IPS-NIHi11 (cell line): ENCODE measurements at places on chromosomes 7 and 10.

DNA sequence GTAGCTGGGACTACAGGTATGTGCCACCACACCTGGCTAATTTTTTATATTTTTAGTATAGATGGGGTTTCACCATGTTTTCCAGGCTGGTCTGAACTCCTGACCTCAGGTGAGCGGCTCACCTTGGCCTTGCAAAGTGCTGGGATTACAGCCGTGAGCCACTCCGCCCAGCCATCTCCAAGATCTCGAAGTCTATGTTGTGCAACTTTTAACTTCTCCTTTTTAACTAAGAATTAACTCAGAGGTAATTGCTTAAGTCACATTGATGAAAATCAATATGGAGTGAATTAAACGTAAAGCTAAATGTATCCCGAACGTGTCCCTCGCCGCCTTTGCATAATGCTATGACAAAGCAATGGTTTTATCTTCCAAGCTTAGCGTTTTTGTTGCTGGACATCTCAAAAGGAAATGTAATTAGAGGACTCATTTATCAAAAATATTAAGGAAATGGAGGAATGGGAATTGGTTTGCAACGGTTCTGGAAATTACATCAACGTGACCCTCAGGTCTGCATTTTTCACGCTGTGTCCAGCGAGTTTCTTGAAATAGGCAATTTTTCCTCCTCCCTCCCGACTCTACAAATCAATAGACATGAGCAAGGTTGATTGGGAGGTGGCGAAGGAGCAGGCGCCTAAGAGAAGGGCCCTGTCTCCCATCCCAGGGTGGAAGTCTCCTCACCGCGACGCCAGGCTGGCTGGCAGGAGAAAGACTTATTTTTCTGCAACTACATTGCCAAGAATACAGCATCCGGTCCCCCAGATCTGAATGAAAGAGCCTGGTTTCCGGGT, 89.8 kb downstream of the TMEM130 start:
- DNase-seq, result no peak

GRCh38 chr10:31602541-31603234, 283.7 kb downstream of the ZEB1 start:
- peak; percentile 70 for DNase-seq

GRCh38 chr7:127404286-127405072, 12.0 kb upstream of the ZNF800 start:
- DNase-seq, result no peak

DNA sequence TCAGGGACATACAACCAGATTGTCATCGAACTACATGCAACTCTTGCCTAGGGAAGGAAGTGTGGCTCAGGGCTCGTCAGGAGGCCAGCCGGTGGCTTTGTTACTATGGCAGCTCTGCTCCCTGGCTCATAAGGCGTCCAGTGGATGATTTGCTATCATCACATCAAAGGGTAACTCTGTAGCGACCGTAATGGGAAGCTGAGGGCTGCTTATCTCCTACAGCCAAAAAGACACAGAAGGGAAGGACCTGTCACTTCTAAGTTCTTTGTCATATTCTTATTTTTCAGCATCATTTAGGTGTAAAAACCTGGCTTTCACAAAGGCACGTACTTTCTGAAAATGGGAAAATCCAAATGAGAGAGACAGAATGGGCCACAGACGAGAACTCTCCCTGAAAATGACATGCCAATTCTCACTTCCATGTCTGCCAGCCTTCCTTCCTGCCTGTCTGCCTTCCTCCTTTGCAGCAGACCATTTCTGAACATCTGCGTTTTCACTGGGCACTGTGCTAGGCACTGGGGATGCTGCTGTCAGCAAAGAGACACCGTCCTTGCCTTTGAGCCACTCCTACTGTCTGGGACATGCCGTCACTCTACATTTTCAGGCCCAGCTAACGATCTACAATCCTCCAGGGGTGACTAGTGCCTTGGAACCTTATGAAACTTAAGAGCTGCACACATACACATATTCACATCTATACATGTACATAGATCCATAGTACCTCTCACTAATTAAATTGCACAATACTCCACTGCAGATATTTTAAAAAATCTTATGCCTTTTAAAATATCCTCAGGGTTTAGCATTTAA, 26.9 kb downstream of the ENKUR start:
- no peak for DNase-seq

- DNase-seq, result peak; percentile 59
These were observed 39.6 kb downstream of the PDGFA start for GRCh38 chr7:479948-480499.

GRCh38 chr10:119383174-119383856, 159.2 kb downstream of the RGS10 start:
- DNase-seq, result no peak

- no peak for DNase-seq
These were observed 225.8 kb downstream of the MAD1L1 start for GRCh38 chr7:2006921-2007381.

- DNase-seq, result no peak
These were observed 9.7 kb downstream of the CREM start for GRCh38 chr10:35136263-35136815.

GRCh38 chr10:62396864-62397263, 22.7 kb downstream of the ZNF365 start:
- no peak for DNase-seq

DNA sequence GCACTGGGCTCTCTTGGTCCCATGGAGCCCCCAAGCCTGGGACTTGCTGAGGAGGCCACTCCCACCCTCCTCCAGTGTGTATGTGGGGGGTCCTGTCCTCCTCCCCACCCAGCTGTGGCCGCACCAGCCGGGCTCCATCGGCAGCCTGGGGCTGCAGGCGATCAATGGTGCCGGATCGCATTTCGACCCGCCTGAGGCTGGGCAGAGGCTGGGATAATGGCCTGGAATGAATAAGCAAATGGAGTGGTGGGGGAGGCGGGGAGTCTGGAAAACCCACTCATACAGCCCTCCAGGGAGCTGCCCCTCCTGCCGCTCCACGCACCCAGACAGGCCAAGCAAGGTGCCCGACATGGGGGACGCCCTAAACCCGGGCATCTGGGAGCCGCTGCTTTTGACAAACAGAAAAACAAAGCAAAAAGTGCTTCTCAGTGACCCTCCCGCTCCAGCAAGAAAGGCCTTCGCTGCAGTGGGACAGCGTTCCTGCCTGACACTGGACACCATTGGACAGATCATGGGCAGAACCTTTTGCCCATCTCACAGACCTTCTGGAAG, 160.5 kb downstream of the NRF1 start:
- peak; percentile 59 for DNase-seq

DNA sequence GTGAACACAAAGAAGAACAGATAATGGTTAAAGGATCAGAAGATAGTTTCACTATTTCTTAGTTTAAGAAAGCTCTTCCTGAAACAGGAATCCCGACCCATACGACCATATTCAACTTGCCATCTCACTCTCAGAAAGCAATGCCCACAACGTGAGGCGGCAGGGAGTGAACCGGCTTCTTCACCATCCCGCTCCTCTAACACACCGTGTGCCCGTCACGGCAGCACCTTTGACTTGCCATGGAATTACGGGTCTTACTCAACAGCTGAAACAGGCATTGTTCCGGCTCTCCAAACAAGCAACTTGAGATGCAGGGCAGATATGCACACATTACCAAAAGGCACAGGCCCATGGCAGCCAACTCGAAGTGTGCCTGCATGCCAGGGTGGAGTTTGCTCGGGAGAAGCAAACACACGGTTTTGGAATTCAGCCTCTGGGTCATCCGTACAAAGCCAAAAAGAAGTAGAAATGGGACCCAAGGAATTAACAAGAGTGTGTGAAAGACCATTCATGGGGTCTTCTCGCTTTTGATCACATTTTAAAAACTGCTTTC, 293.6 kb downstream of the DNAJB6 start:
- no peak for DNase-seq

- DNase-seq, result peak; percentile 75
These were observed 29.4 kb upstream of the TNRC18 start for GRCh38 chr7:5452937-5453540.

DNA sequence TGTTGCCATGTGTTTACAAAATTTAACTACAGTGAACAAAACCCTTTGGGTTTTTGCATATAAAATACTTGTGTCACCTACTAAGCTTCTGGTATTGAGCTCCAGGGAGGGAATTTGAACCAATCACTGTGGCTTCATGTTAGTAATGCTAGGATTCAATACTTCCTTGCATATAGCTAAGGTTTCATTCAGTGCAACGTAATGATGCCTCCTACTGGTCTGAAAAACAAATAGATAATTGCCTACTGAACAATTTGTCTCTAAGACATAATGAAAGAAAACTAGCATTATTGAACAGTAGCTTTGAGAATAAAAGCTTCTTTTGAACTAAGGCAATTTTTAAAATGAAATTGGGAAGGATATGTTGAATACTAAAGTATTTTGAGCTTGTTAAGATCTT, 244.4 kb downstream of the ZWINT start:
- DNase-seq, result peak; percentile 8

DNA sequence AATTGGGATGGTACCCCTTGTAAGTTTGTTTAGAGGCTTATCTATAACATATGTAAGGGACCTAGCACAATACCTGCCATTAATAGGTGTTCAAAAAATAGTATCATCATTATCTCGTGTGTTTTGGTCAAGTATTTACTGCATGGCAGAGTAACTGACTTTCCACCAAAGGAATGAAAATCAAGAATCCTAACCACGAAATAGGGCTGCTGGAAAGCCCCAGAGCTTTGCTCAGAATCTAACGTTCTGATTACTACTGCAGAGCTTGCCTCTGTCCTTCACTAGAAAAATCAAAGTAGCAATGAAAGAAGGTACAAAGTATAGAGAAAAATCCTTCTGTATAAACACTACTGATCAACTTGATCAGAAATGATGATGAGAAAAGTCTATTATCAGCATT, 34.9 kb downstream of the DCLRE1C start:
- no peak for DNase-seq

- no peak for DNase-seq
These were observed 2.5 kb upstream of the TNRC18 start for GRCh38 chr7:5426226-5426475.

DNA sequence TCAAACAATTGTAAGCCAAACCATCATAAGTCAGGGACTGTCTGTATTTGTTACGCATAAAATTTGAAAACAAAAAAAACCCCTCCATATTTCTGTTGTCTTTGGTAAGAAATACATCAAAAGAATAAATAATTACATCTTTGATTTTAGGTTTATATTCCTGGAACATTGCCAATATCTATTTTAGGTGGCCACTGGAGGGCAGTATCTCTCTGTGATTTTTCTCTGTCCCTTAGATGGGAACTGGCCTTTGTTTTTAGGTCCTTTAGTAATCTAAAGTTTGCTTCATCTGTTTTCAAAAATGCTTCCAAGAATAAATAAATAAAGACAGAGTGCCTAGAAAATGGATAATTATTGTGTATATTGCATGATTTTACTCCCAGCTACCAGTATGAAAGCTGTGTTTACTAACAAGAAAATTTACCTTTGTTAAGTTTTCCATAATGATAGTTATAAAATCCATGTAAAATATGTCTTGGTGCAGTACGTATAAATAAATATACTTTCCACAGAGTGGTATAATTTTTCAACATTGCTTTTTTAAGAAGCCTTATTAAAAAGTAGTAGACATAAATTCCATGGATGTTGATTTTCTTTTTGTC, 64.2 kb downstream of the PHYHIPL start:
- peak; percentile 12 for DNase-seq

- no peak for DNase-seq
These were observed 25.3 kb upstream of the EPC1 start for GRCh38 chr10:32372000-32372875.

- DNase-seq, result peak; percentile 8
These were observed 744 bp upstream of the BICC1 start for GRCh38 chr10:58511765-58512490.

- no peak for DNase-seq
These were observed 355.3 kb upstream of the GALNT17 start for GRCh38 chr7:70776627-70777101.

GRCh38 chr10:132708441-132708840, 77.5 kb downstream of the NKX6-2 start:
- no peak for DNase-seq

GRCh38 chr7:139613971-139614411, 90.5 kb downstream of the CLEC2L start:
- DNase-seq, result peak; percentile 38

GRCh38 chr10:86224354-86225102, 142.1 kb downstream of the GRID1 start:
- DNase-seq, result no peak

DNA sequence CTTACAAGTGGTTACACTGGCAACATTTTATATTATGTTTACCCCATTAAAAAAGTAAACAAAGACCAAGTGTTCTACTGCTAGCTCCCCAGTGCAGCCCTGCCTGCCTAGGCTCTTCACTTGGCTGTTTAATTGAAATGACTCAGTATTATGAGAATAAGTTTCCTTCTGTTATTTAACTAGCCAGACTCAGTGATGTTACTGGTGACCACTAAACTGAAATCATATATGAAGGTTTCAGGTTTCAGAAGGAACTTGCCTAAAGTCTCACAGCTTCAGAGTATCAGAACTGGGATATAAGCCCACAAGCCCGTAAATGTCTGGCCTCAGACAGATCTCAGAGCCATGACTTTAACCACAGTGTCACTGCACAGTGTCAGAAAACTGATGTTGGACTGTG, 66.8 kb upstream of the EXOC4 start:
- no peak for DNase-seq

GRCh38 chr7:141153231-141153630, 79.4 kb downstream of the TMEM178B start:
- no peak for DNase-seq

GRCh38 chr10:23643111-23643780, 204.4 kb downstream of the OTUD1 start:
- DNase-seq, result peak; percentile 14

- no peak for DNase-seq
These were observed 18.8 kb downstream of the NPC1L1 start for GRCh38 chr7:44522315-44522714.

GRCh38 chr10:98524124-98524523, 77.4 kb upstream of the HPS1 start:
- no peak for DNase-seq

DNA sequence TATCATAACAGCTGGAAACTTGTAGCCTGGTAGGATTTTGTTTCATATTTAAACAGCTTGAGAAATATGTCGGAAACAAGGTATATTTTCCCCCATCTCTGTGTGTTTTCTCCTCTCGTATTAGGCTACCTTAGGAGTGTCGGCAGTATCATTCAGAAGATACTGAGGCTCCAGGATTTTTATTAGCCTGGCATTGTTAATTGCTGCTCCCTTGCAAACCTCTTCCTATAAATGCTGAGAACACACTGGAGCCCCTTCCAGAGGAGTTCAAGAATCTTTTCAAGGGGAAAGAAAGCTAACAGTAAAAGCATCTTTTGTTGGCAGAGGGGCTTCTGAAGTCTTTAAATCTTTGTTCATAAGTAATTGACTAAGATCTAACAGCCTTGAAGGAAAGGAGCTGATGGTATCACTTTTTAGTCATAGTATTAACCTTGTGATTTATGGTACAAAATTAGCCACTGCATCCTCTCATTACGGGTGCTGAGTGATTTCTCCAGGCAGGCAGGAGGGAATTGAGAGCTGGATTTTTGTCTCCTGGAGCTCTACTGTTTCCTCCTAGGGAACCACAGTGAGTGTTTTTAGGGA, 998.7 kb downstream of the LRMDA start:
- no peak for DNase-seq

GRCh38 chr7:132049462-132050304, 493.3 kb upstream of the PODXL start:
- peak; percentile 40 for DNase-seq

- DNase-seq, result no peak
These were observed 3.4 kb downstream of the STYXL1 start for GRCh38 chr7:76044375-76044865.
